C1 segment of cervical spinal cord (tissue), 14 donors: ENCODE measurements at places on chromosomes 3 and 15.

DNA sequence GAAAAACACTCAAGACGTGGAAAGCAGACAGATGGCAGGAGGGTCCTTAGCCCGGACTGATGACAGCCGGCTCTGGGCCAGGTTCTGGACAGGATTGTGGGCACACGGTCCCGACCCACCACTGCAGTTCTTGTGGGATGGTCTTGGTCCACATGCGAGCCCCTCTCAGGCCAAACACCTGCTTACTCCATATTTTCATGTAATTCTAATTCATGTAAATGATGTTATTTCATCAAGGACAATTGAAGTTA is 32.6 kb downstream of the TM2D3 start:
- no peak for DNase-seq

- DNase-seq, result no peak
Observed at GRCh38 chr3:66661628-66662027, 160.8 kb upstream of the LRIG1 start.

GRCh38 chr3:126130981-126131745 is 47.2 kb upstream of the SLC41A3 start:
- no peak for DNase-seq

DNA sequence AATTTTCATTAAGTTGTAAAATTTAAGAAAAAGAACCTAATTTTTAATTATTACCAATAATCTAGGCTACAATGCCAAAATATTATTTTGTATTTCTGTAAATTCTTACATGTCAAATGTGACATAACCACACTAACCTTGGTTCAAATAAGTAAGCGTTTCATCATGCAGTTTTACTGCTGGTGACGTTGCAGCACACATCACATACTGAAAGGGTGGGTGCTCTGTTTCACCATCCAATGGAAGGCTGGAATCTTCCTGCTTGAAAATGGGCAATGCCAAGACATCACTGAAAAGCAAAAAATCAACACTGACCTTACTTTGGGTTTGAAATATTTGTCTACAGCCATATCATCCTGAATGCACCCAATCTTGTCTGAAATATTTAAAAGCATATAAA is 14.8 kb downstream of the UBP1 start:
- no peak for DNase-seq

GRCh38 chr3:128330214-128330842 is 136.4 kb downstream of the DNAJB8 start:
- DNase-seq, result no peak

GRCh38 chr3:153443961-153444360 is 281.9 kb downstream of the RAP2B start:
- DNase-seq, result no peak

DNA sequence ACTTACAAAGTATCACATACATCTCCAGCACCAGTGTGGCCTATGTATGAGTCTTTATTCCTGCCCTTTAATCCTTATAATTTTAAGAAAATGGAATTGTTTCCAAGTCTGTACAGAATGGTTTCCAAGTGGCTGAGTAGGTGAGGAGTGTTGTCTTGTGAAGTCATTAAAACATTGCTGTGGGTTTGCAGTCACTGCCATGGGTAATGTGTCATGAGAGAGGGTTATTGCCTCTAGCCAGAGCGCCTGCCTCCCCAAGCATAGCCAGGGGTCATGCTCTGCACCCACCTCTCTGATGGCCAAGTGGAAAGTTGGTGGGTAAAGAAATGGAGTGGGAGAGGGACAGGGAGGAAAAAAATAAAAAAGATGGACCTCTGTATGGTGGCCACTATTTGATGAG is 25.3 kb downstream of the TRAK1 start:
- DNase-seq, result no peak

- DNase-seq, result no peak
Observed at GRCh38 chr15:87576486-87577176, 679.9 kb downstream of the NTRK3 start.

- no peak for DNase-seq
Observed at GRCh38 chr15:98799461-98800390, 151.4 kb downstream of the IGF1R start.
